Stimulated activated CD8-positive, alpha-beta memory T cell treated with anti-CD3 and anti-CD28 coated beads, Interleukin-7, amount 100 ng/mL, for 24 hours (primary cell): ENCODE measurements at places on chromosomes 4 and X.

GRCh38 chr4:109465069-109465468 is 31.5 kb downstream of the SEC24B start:
- DNase-seq = no peak

DNA sequence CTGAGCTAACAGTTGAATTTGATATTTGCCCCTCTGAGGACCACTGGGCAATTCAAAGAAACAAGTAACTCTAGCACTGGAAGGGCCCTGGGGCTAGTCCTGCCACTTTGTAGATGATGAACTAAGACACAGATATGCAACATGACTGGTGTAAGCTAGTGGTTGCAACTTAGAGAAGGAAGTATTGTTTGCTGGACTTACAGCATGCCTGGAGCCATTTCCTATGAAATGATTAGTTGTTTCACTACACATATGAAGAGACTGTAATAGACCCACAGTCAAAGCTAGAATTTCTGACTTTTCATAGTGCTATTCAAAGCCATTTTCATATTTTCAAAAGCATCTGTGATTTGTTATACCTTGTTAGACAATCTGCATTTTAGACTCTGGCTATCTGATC is 96.2 kb downstream of the TSPAN7 start:
- no peak for DNase-seq

DNA sequence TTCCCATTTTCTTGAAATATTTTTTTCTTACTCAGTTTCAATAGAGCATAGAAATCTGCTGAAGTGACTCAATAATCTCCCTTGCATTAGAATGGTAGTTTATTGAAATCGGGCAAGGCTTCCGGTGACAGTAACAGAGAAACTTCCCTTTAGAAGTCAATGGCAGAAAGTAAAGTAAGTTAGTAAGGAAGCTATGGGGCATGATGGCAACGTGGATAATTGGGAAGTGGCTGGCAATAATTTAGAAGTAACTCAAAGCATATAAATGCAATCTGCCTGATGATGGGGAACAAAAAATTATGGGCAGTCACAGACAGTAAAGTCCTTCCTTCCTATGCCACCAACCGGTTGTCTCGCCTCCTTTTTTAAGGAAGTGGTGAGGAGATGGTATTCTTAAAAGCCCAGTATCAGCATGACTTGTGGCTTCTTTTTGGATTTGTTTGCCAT is 7.6 kb downstream of the CYBB start:
- no peak for DNase-seq

DNA sequence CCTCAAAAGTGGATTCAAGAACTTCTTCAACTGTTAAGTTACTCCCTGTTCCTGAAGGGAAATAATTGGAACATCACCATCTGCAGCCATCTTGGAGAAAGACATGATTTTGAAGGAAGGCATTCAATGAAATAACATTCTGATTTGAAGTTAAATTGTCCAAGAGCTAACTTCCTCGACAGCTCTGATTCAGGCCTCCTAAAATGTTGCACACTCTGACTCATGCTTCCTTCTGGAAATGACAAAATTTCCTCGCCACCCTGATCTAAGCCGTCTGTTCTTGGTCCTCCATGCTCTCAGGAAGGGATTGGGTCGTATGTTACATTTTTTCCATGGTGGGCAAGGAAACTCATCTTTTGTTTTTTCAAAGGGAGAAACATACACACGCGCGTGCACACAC is 496.9 kb upstream of the DIPK2B start:
- no peak for DNase-seq

- no peak for DNase-seq
Measured at GRCh38 chrX:63764946-63765345, 20.1 kb downstream of the ARHGEF9 start.
